Activated naive CD4-positive, alpha-beta T cell treated with anti-CD3 and anti-CD28 coated beads, Interleukin-2, amount 10 ng/mL, durations not matched to agents 5 hours and 36 hours (primary cell): ENCODE measurements at places on chromosomes 2 and 18. TPM values are rescaled to one million over a fixed set of nuclear protein-coding genes. Genes with fewer than 3 reads are reported as not detected.

ABCG5 gene
- not detected for total RNA-seq

ELOA2 gene
- total RNA-seq: not detected

MAP2 gene
- total RNA-seq: not detected

REG1A gene
- total RNA-seq: not detected

CPO gene
- total RNA-seq: not detected

DSC2 gene
- total RNA-seq: not detected

MRO gene
- not detected for total RNA-seq

CPS1 gene
- 0.48 TPM for total RNA-seq

CAPN14 gene
- total RNA-seq: 0.18 TPM

TRIM43 gene
- not detected for total RNA-seq
